ENCODE measurements at places on chromosomes 6 and 20.

DNA sequence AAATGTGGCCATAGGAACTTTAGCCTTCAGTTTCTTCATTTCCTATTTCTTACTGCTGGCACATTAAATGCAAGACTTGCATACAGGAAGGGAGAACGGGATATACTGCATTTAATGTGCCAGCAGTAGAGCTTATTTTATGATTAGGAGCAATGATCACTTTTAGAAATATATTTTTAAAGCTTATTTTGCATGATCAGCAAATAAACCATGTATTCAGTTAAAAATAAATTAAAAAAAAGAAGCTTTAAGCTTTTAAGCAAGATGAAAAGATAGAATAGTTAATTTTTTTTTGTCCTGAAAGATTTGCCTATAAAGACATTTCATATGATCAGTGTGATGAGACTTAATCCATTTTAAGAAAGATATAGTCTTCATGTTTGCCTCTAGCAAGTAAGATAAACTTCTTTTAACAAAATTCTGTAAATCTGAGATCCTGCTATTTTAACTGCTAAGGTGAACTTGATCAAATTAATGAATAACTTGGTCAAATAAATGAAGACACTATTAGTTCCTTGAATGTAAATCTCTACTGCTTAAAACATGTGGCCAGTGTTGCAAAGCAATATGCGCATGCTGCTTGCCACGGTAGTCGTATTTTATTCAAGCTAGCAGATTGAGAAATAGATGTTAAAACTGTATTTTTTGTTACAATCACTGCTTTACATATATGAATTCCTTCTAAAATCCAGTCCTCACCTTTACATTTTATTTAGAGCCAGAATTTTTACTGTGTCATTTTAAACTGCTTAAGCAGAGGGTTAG, 36.2 kb upstream of the HCRTR2 start:
- DNase-seq, result no peak

GRCh38 chr6:77624515-77624914, 28.3 kb upstream of the MEI4 start:
- DNase-seq, result no peak

GRCh38 chr6:139778688-139779087, 404.2 kb upstream of the CITED2 start:
- DNase-seq, result no peak

- no peak for DNase-seq
These were observed 240.4 kb downstream of the TBC1D32 start for GRCh38 chr6:121093928-121094327.

GRCh38 chr6:19415605-19416326, 421.4 kb upstream of the ID4 start:
- no peak for DNase-seq

- DNase-seq, result no peak
These were observed 18.8 kb downstream of the CARMIL1 start for GRCh38 chr6:25297823-25298522.

DNA sequence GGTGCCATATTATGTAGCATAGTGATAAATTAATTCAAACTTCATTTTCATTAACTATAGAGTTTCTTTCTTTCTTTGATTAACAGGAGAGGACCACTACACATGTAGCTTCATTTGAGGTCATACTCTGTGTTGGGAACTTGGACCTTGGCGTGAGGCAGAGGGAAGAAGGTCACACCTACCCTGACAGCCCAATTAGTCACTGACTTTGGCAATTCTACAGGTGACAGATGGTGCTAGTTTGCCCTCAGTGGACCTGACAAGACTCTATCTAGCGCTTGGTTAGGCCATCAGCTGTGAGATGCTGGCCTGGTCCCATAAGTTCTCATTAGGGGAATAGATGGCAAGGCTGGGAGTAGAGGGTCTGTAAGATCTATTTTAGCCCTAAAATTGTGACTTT, 14.2 kb downstream of the SLX4IP start:
- DNase-seq, result no peak

- no peak for DNase-seq
These were observed 24.1 kb downstream of the AFDN start for GRCh38 chr6:167850782-167851181.

DNA sequence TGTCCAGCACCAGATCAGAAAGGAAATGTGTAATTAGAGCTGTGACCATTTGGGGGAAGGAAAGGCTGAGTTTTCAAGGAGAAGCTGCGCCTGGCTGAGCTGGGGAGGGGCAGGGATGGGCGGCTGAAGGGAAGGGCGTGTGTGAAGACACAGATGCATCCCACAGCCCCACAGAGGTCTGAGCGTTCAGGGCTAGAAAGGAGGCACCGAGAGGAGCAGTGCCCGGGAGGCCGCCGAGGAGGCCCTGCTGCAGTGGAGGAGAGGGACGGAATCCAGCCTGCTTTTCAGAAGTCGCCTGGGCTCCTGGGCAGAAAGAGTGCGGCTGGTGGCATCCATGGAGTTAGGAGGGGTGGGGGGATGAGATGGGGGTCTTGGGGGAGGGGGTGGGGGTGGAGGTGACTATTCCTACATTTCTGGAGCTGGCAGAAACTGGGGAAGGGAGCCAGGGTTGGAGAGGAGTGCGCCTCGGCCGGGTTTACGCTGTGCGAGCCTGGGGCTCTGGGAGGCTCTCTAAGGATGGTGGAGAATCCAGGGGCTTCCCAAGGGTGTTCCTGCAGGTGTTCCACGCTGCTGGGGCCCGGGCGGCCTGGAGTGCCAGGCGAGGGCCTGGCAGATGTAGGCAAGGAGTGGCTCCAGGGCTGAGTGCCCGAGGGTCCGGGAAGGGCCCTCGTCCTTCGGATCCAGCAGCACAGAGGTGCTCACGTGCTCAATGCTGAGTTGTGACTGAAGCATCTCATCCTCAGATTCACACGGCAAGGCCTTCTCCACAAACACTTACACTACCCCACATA, 41.8 kb downstream of the WDR27 start:
- DNase-seq, result no peak

Data from stimulated activated CD8-positive, alpha-beta memory T cell treated with anti-CD3 and anti-CD28 coated beads, Interleukin-12 subunit alpha, Interleukin-12 subunit beta, amount 100 ng/mL, for 1 hour (primary cell).